Anterior cingulate cortex (tissue), 58 donors: ENCODE measurements at places on chromosomes 13 and 19.

DNA sequence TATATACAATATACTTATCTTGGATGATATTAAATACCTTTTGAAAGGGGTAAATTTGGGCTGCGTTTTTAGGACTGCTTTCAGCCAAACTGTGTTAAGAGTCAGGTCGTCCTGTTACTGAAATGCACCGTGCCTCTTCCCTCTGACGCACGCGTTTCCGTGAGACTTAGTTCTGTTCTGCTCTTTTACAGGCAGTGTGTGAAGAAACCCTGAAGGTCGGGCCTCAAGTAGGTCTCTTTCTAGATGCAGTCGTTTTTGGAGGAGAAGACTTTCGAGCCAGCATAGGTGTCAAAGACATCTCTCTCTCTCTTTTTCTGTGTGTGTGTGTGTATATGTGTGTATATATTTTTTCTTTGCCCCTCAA is 107.0 kb downstream of the ZIC5 start:
- DNase-seq = no peak

- no peak for DNase-seq
Observed at GRCh38 chr13:84029396-84029795, 147.1 kb upstream of the SLITRK1 start.

GRCh38 chr13:41061075-41061913 is at the start of gene WBP4:
TSS of gene WBP4 (plus strand) at chr13:41061509. CDS start at chr13:41061674, 165 bp downstream.
- DNase-seq = peak; percentile 94

GRCh38 chr13:75770592-75771011 is 134.5 kb downstream of the LMO7 start:
- no peak for DNase-seq

DNA sequence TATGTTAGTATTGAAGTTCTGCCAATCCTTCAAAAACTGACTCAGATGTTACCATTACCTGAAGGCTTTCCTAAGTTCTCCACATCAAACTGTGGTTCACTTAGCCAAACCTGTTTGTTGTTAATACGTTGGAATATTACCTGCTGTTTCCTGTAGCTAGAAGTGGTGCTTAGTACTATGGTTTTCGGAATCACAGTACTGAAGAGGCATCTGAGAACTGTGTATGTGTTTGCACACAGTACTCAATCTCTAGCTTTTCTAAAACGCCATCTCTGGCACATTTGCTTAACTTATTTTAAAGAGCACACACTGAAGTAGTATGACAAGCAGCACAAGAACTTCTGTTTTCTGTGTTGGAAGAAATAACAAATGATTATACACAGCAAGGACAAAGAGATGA is 248.2 kb downstream of the SHISA2 start:
- DNase-seq = no peak

- DNase-seq = no peak
Observed at GRCh38 chr13:87393358-87393757, 277.8 kb upstream of the SLITRK5 start.

DNA sequence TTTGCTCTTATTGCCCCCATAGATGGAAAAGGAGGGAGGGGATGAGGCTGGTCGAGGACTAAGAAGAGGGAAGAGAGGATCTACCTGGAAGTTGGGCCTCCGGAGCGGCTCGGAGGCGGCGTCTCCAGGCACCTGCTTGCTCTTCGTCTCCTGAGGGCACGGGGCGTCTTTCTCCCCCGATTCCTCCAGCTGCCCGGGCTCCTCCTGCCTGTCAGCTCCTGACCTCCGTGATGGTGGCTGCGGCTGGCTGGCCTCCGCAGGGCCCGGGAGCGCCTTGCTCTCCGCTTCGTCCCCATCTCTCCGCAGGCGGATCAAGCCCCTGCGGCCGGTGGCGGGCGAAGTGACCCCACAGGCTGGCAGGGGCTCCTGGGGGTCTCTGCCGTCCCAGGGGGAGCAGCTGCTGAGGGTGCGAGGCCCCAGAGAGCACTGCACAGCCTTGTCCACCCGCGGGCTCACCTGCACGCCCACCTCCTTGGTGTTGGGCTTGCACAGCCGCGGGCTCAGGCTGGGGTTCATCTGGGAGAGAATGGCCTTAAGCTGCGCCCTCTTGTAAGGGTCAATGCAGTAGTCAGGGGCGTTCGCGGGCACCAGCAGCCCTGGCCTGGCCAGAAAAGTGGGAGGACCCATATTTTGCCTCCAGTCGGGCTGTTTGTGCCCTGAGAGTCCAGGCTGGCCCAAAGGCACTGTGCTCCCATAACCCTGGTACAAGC is 3.8 kb downstream of the ZAR1L start:
- no peak for DNase-seq

- DNase-seq = no peak
Observed at GRCh38 chr19:45564131-45564780, 20.3 kb downstream of the OPA3 start.

DNA sequence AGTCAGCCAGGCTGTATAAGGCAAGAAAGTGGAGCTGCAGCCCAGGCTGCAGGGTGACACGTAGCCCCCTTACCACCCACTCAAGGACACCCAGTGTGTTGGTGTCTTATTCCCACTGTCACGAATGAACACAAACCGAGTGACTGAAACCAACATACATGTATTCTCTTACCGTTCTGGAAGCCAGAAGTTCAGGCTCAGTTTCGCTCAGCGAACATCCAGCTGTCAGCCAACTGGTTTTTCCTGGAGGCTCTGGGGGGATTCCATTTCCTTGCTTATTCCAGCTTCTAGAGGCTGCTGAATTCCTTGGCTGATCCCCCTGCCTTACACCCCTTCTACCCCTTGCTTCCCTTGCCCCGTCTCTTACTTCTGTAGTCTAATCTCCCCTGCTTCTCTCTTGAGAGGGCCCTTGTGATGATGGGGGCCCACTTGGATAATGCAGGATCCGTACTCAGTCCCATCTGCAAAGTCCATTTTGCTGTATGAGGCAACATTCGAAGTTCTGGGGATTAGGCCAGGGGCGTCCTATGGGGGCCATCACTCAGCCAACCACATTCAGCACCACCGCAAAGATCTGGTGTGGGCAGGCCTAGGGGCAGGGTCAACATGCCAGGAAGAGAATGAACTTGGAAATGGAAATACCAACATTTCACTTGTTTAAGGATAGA is 47.3 kb upstream of the MTIF3 start:
- DNase-seq = no peak

GRCh38 chr13:21435687-21436151 is 23.4 kb downstream of the ZDHHC20 start:
- DNase-seq = no peak

GRCh38 chr13:96075953-96076543 is 13.9 kb upstream of the HS6ST3 start:
- DNase-seq = no peak

GRCh38 chr13:50244713-50245574 is 229.7 kb downstream of the KCNRG start:
- DNase-seq = no peak

DNA sequence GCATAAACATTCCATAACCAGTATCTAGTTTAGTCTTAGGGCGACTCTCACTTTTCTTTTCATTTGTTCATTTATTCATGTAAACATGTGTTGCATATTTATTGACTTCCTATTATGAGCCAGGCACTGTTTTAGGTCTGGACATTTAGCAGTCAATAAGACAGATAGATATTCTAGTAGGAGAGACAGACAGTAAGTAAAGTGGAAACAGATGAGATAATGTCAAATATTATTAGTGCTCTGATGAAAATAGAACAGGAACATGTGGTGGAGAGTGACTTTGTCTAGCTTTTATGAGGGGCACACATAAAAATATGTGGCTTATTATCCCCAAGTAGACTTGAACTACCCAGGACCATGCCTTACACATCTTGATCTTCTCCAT is 193.0 kb downstream of the NDFIP2 start:
- no peak for DNase-seq

GRCh38 chr19:51122112-51122981 is 2.4 kb upstream of the SIGLEC9 start:
- no peak for DNase-seq

DNA sequence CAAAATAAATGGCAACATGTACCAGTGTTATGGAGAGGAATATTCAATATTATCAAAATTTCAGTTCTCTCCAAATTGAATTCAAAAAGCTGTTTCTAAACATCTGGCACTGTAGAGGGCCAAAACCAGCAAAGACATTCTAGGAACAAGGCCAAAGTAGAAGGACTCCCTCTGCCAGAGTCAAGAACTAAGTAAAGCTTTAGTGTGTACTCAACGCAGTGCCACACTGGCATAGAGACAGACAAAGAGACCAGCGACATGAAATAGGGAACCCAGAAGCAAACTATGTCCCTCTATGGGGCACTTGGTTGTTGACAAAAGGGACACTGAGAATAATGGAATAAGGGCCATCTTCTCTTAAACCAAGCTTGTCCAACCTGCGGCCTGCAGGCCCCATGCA is 15.6 kb downstream of the SCGB2B2 start:
- DNase-seq = no peak

DNA sequence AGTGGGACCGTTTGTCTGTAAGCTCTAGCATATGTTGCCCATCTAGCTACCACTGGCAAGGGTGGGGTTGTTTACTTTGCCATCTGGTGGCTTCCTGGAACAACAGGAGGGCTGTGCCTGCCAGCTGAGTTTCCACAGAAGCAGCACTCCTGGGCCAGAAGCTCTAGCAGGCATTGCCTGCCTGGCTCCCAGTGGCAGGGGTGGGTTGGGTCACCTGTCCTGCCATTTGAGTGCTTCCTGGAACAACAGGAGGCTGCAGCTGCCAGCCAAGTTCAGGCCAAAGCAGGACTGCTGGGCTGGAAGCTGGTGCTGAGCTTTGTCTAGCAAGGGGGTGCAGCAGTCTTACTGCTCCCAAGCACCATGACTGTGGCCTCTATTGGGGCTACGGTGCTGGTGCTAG is 239.7 kb downstream of the MTUS2 start:
- DNase-seq = no peak

- DNase-seq = no peak
Observed at GRCh38 chr13:34247596-34247995, 429.6 kb downstream of the RFC3 start.

DNA sequence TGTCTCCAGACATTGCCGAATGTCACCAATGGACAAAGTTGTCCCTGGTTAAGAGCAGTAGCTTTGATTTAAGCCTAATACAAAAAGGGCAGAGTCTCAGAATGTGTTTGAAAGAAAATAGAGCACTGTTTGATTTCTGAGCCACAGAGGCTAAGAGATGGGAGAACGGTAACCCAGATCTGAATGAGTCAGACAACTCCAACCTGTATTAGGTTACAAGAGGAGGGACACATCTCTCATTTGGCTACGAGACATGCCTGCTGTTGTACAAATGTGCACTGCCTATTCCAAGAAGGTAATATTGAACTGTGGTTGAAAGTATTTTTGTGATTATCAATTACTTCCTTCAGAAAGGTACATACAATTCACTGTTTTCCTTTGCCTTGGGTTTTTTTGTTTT is 4.9 kb upstream of the HSPH1 start:
- no peak for DNase-seq

GRCh38 chr19:50839712-50840655 is 6.6 kb upstream of the KLK15 start:
- DNase-seq = no peak

- DNase-seq = no peak
Observed at GRCh38 chr19:7492142-7492541, 3.3 kb upstream of the PEX11G start.

- no peak for DNase-seq
Observed at GRCh38 chr13:48720621-48721020, 66.9 kb downstream of the CYSLTR2 start.

DNA sequence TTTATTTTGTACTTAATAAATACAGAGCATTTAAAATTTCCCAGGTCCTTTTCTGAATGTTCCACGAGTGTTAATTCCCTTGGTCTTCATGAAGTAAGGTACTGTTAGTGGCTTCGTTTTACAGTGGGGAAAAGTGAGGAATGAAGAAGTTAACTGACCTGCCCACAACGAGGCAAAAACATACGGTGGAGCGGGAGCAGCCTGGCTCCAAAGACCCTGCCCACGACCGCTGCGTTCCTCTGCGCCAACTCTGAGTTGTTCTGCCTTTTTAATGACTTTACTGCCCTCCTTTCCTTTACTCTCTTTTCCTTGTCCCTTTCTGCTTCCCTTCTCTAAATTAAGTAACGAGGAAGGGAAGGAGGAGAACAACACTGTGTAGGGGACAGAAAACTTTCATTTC is 392.9 kb downstream of the PCDH9 start:
- no peak for DNase-seq

DNA sequence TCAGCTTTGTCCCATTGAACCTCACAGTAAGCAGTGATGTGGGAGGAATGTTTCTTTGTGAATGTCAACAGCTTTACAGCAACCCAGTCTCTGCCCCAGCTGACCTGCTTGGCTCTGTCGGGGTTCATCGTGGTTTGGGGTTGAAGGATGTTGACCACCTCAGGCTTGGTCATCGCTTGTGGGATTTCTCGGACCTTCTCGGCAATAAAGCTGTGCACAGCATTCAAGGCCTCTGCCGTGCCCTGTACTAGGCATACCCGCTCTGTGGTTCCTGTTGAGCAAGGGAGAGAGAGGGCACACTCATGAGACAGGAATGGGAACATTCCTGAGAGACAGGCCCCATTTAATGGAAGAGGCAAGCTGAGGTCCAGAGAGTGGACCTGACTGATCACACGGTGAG is 20.0 kb downstream of the NOVA2 start:
- DNase-seq = no peak

DNA sequence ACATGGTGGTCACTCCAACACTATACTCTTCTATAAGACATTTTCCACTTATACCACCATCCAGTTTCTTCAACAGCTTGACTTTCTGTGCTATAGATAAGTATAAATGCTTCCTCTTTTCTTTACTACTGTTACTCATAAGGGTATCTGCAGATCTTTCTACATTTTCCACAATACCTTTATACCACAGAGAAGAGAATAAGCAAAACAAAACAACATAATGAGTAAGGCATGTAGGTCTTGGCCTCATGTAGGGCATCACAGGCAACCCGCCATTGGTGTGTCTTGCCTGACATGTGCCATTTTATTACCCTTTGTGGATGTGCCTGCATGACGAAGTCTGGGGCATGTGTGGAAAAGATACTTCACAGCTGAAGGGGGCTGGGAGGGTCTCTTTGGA is 265.3 kb upstream of the STARD13 start:
- DNase-seq = no peak

DNA sequence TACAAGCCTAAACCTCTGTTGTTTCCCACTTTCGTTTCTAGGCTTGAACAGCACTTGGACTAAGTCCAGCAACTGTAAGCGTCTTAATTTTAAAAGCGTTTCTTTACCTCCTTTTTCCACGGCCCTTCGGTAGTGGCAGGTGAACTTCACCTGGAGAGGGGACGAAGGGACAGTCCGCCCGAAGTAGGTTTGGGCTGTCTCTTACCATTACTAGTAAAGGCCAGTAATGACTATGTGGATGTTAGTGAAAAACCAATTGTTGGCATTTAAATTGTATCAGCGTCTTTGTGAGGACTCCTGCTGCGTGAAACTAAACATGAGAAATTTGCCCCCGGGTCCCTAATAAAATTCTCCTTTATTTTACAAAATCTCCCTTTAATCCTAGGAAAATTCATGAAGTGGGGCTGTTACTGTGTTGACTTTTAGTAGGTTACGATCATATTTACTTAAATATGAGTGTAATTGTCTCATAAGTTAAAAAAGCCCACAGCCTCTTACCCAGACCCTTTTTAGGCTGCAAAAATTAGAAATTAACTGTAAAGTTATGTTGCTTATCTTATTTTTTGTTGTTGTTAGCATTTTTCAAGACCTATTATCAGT is 983 bp downstream of the ITM2B start:
- no peak for DNase-seq

- DNase-seq = no peak
Observed at GRCh38 chr13:113468472-113469201, 15.3 kb upstream of the ADPRHL1 start.
